ENCODE measurements at places on chromosomes 4 and X.

GRCh38 chrX:40263014-40263560 is 165.3 kb upstream of the BCOR start:
- DNase-seq, result no peak

- no peak for DNase-seq
Measured at GRCh38 chr4:110681381-110681780, 58.5 kb upstream of the PITX2 start.

DNA sequence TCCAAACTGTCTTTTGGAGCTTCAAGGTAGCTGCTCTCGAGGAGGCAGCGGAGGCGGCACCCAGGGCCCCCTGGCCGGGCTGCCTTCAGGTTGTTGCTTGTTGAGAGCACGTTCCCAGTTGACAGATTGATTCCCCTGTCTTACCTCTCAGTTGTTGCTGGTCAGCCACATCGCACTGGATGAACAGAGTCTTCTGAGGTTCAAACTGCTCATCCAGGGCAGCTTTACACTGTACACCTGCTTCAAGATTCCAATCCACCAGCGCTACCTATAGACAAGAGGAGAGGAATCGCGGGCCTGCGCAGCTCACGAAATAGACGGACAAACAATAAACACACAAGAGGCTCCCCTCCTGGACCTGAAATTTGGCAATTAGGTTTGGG is 497 bp downstream of the HPGD start:
- DNase-seq, result no peak

- no peak for DNase-seq
Measured at GRCh38 chrX:13843150-13843721, 26.3 kb upstream of the GPM6B start.

GRCh38 chrX:63514569-63515080 is 163.5 kb upstream of the SPIN4 start:
- DNase-seq, result no peak
